Progenitor cell of endocrine pancreas (in vitro differentiated cells): ENCODE measurements at places on chromosomes 4 and X.

DNA sequence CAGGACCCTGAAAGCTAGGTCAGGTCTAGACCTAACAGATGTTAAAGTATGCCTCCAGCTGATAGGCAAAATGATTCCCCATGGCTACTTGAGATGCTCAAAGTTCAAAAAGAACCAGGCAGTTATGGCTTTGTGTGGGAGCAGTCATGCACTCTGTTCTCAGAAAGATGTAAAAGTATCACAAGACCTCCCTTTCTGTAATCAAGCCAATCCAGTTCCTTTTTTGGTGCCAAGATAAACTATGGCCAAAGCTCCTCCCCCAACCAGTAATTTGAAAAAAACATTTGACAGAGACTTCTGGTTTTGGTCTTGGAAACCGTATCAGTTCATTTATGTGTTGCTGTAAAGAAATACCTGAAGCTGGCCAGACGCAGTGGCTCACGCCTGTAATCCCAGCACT, 340.9 kb downstream of the CHIC1 start:
- no peak for DNase-seq

GRCh38 chr4:145830699-145831098, 107.9 kb downstream of the ZNF827 start:
- DNase-seq, result no peak

GRCh38 chr4:91064157-91064853, 937.1 kb downstream of the CCSER1 start:
- no peak for DNase-seq

GRCh38 chr4:147336252-147336651, 144.6 kb upstream of the EDNRA start:
- no peak for DNase-seq

DNA sequence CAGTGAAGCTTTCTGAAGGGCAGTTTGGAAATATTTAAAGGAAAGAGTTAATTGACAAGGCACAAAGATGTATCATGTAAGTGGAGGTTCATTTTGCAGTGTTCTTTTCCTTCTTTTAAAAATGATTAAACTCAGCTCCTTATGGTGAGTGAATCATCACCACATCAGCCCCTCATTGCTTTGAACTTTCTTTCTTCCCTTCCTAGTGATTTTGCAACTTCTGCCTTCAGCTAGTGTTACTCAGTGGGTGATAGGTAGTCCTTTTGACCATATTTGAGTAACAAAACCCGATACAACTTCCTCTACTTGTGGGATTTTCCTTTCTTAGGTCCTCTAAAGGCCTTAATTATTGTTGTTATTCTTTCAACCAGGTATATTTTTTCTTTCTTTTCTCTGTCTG, 8.2 kb downstream of the ZCCHC4 start:
- DNase-seq, result no peak

DNA sequence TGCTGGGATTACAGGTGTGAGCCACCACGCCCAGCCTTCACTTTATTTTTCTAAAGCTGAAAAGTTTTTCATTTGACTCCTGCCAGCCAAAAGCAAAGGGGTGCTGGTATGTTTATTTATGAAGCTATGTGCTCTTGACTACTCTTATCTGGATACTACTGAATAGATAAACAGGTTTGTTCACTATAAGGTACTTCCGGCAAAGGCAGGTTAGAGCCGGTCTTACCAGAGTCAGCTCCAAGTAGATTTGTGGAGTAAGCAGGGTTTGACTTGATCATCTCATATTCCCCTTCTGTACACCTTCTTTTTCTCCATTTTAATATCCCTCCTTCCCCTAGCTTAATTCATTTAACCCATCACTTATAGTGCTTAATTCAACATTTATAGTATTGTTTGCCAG, 175.4 kb upstream of the MBNL3 start:
- no peak for DNase-seq

GRCh38 chr4:104912518-104912917, 234.2 kb upstream of the TET2 start:
- DNase-seq, result no peak

- DNase-seq, result no peak
Observed at GRCh38 chr4:172554588-172554987, 614.0 kb upstream of the GALNT7 start.

GRCh38 chrX:153644356-153645125, 2.5 kb upstream of the DUSP9 start:
- no peak for DNase-seq

GRCh38 chr4:146514651-146515357, 6.9 kb downstream of the SLC10A7 start:
- DNase-seq, result no peak

DNA sequence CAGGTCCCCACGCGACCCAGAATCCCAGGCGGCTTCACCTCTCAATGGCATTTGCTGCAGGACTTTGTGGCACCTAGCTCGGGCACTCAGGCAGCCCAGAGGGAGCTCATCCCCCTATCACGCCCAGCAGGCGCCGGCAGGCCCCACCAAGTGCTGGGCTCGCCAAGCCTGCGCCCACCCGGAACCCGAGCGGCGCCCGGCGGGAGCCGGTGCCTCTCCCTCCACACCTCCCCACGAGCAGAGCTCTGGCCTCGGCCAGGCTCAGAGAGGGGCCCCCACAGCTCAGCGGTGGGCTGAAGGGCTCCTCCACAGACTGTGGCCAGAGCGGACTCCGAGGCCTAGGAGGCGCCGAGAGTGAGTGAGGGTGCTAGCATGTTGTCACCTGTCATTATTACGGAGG, 286.3 kb downstream of the PDHA2 start:
- DNase-seq, result no peak

DNA sequence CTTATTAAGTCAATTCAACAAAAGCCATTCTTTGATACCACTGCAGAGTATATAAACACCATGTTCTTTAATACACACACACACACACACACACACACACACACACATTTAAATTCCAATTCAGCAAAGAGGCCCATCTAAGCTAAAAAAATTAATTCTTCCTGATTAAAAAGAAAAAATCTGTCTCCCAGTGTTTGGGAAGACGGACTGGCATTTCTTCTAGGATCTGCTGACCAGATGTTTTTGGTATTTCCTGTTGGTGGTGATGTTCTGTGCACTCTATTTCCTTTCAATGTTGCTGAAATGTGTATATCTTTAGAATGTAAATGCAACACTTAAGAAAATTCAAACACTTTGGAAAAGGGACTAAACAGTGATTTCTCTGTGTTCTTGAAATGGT, 243.8 kb downstream of the THOC2 start:
- DNase-seq, result no peak

GRCh38 chrX:118823263-118824172, at the start of gene ZCCHC12:
ZCCHC12 (plus strand) TSS chrX:118823824; CDS start chrX:118825245, 1,421 bp downstream.
- peak; percentile 44 for DNase-seq

DNA sequence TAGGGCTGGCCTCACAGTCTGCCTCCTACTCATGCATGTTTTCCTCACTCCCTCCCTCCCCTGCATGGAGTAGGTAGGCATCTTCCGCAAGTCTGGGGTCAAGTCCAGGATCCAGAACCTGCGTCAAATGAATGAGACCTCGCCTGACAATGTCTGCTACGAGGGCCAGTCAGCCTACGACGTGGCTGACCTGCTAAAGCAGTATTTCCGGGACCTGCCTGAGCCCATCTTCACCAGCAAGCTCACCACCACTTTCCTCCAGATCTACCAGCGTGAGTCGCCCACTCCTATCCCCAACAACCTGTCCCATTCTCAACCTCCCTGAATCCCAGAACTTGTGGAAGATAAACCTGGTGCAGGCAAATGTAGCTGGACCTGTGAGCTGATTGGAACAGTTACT, 73.4 kb downstream of the STARD8 start:
- no peak for DNase-seq

DNA sequence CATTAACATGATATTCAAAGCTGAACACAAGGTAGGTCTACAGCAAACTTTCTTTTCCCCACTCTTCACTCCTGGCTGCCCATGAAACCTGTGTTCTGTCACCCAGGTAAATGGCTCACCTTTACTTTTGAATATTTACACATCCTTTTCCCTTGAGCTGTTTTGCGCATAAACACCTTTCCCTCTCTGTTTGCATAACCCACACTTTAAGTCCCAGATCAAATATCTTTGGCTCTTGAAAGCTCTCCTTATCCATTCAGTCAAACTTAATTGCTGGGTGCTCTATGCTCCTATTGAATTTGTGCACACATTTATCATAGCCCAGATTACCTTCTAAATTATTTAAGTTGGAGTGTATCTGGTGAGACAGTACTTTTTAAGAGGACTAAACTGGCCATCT, 51.7 kb upstream of the ATP8A1 start:
- no peak for DNase-seq
